ENCODE measurements at places on chromosomes 3 and 15.
A peak's percentile ranks its signal among the peaks of the same experiment; 100 is the strongest.

DNA sequence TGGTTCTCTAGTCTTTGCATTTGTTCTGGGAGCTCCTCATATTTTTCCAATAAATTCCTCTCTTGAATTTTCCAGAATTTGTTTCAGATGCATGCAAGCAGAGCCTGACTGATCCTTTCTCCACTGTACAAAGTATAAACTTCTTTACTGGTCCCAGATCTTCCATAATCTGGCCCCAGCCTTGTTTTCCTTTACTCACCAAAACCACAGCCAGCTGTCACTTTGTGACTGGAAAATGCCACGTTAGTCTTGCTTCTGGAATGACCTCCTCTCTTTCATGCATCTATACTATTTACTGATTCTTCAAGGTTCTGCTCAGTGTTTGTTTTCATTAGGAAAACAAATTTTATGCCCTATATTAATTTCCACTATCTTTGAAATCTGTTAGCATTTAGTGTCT lies 60.4 kb upstream of the SPPL2A start:
- DNase-seq, result no peak

DNA sequence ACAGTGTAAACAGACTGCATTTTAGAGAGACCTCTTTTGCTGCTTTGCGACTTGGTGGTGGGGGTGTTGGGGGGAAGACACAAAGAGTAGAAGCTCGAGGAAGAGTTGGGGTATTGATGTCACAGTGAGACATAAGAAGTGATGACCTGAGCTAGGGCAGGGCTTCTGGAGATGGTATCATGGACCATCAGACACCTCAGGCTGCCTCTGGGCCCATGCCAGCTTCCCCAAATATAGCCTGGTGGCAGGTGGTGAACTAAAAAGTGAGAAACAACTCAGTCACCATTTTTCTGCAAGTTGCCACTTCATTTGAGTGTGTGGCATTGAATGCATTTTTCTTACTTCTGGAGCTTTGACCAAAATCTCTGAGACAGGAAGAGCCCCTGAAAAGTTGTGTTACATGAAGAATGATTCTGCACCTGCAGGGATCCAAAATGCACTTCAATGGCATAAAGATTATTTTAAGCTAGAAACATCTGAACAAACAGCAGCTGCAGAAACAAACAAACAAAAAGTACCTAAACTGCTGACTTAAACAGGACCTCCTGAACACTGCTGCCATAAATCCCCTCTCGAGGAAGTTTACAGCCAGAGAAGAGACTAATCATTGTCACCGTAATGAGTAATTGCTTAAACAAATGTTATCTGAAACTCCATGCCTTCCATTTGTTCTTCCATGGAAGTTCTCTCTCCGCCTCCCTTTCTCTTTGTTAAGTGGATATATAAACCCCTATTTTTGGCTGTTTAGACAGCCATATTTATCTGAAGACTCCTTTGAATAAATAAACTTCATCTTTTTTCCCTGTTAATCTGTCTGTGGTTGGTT lies 15.2 kb upstream of the XIRP1 start:
- no peak for DNase-seq

DNA sequence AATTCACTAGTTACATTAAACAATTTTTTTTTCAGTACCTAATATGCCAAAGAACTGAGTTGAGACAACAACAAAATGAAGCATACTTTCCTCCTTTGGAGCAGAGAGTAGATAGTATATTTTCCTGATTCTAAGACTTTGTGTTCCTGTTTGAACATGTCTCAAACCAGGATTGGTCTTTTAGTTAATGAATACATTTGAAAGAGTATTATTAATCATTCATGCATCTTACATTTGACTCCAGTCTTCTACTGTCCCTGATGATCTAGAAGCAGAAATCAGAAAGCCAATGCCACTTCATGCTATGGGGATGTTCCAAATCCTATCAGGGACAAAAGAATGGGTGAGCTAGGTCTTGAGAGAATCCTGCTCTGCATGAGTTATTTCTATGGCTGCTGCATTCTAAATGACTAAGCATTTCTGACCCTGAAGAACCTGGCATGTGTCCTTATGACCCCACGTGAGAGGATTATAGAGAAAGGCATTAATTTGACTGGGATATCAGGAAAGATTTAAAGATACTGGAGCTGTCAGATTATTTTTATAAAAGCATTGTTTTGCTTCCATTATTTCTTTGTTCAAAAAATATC lies 32.9 kb upstream of the MBNL1 start:
- peak; percentile 7 for DNase-seq

- DNase-seq, result no peak
Observed at GRCh38 chr3:16861432-16861831, 23.3 kb upstream of the PLCL2 start.

DNA sequence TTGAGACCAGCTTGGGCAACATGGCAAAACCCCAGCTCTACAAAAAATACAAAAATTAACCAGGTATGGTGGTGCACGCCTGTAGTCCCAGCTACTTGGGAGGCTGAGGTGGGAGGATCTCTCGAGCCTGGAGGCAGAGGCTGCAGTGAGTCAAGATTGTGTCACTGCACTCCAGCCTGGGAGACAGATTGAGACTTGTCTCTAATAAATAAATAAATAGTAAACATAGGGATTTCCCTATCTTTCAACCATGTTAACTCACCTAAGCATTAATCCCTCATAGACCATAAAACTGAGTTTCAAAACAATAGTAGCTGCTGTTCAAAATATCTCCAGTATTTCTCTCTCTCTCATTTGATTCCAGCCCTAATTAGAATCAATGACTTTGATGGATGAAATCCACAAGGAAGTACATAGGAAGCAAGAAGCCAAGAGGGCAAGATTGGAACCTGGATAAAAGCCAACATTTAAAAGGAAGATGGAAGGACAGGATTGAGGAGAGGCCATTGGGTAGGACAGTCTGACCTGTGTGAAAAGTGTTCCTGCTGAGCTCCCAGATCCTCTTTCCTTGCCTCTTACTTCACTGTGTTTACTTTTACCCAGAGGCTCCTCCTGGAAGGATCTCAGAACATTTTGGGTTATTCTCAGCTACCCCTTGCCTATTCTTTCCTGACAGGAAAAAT lies 12.4 kb upstream of the TTBK2 start:
- DNase-seq, result no peak

- no peak for DNase-seq
Observed at GRCh38 chr3:96760956-96761355, 53.4 kb upstream of the EPHA6 start.

Data from WERI-Rb-1 (cell line).